ENCODE measurements at places on chromosomes 7 and 10. TPM values are rescaled to one million over a fixed set of nuclear protein-coding genes. Genes with fewer than 3 reads are reported as not detected.

DNA sequence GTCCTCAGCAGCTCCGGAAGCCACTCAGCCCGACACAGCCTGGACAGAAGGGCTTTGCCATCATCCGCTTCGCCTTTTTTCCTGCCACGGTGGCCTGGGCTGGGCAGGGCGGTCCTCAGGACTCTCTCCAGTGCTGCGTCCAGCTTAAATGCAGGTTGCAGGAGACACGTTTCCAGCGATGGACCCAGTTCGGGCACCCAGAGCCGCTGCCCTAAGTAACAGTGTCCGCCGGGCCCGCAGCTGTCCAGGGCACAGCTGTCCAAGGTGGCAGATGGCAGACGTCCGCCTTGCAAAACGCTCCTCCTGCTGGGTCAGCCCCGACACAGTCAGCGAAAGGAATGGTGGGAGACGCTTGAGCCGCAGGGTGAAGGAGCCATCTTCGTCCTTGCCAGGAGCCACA is 37.0 kb upstream of the FOXL3 start:
- DNase-seq = no peak

- DNase-seq = peak; percentile 48
Observed at GRCh38 chr7:27901028-27901760, 161.2 kb downstream of the TAX1BP1 start.

POLR2J2 gene
- 13.2 TPM for total RNA-seq

DYDC1 gene
- total RNA-seq = not detected

GRCh38 chr7:14000247-14000646 is 10.8 kb upstream of the ETV1 start:
- DNase-seq = no peak

GRCh38 chr10:59700709-59701108 is 8.9 kb downstream of the SLC16A9 start:
- no peak for DNase-seq

- DNase-seq = peak; percentile 16
Observed at GRCh38 chr7:131655866-131656265, 99.4 kb upstream of the PODXL start.

- no peak for DNase-seq
Observed at GRCh38 chr7:116171094-116171493, 39.2 kb upstream of the TES start.

GRCh38 chr10:24010436-24010970 is 198.4 kb upstream of the KIAA1217 start:
- DNase-seq = no peak

- DNase-seq = no peak
Observed at GRCh38 chr10:116840389-116841075, 8.8 kb upstream of the ENO4 start.

MBL2 gene
- not detected for total RNA-seq

DNA sequence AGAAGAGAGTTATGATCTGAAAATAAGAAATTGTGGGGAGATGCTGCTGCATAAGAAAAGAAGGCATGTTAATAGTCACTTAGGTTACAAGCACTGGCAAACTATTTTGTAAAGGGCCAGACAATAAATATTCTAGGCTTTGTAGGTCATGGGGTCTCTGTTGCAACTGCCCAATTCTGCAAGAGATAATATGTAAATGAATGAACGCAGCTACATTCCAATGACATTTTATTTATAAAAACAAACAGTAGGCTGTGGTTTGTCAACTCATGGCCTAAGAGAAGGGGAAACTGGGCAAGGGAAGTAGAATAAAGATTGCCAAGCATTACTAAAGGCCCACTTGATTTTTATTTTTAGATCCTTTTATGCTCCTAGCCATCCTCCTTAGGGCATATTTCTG is 133.1 kb downstream of the RAPGEF5 start:
- DNase-seq = no peak

DNA sequence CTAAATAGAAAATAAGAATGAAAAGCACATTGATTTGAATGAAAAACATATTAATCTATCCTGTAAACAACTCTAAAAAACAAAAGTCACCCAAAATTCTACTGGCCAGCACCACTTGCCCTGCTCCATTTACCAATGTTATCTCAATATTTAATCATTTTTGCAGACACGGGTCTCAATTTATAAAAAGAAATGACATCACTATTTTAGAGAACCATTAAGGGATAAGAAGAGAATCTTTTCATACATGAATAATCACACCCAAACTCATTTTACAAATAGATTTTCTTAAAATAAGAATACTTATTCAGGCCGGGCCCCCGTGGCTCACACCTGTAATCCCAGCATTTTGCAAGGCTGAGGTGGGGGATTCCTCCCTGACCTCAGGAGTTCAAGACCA is 3.9 kb downstream of the SAR1A start:
- DNase-seq = no peak

DNA sequence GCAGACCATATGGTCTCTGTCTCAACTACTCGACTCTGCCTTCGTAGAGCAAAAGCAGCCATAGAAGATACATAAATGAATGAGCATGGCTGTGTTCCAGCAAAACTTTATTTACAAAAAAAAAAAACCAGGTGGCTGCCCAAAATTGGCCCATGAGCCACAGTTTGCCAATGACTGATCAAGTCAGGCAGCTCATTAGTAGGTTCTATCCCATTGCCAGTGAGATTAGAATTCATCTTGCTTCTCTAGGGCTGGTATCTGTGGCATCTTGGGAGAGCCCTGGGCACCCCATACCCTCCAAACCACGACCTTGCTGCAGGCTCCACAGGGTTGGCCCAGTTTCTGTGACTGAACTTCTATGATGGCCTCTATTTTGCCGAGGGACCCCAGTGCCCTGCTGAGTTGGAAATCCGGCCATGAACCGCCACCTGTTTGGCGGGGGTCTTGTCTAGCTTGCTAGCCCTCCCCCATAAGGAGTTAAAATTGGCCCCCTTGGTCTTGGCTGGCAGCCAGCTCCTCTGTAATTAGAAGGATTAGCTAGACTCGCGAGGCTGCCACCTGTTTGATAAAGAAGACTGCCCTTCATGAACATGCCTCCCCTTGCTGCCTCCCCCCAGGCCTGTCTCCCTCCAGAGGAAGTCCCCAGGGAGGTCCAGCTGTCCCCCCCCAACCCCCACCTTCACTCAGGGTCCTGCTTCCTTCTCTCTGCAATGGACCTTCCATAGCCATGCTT is 83.9 kb downstream of the CHN2 start:
- DNase-seq = peak; percentile 91

- DNase-seq = no peak
Observed at GRCh38 chr7:5425507-5426225, 2.0 kb upstream of the TNRC18 start.

- DNase-seq = no peak
Observed at GRCh38 chr7:40644454-40645188, 509.8 kb downstream of the SUGCT start.

- DNase-seq = no peak
Observed at GRCh38 chr10:84407388-84408049, 79.1 kb downstream of the CCSER2 start.

OPN4 gene
- not detected for total RNA-seq

NUB1 gene
- 40.0 TPM for total RNA-seq

TMEM130 gene
- total RNA-seq = not detected

DNA sequence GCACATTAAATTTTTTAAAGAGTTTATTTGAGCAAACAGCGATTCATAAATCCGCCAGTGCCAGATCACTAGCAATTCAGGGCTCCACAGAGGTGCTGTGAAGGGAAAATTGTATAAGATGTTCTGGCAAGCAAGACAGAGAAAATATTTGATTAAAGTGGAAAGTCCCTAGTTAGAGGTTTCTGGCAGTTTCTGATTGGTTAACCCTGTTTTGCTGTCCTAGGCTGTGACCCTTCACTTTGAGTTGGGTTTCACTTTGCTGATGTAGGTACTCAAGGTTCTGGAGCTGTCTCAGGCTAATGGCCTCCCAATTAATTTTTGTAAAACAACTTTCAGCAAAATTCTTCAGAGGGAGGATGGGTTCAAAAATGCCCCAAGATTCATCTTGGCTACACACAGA is 79.4 kb upstream of the NXPH1 start:
- no peak for DNase-seq

DNA sequence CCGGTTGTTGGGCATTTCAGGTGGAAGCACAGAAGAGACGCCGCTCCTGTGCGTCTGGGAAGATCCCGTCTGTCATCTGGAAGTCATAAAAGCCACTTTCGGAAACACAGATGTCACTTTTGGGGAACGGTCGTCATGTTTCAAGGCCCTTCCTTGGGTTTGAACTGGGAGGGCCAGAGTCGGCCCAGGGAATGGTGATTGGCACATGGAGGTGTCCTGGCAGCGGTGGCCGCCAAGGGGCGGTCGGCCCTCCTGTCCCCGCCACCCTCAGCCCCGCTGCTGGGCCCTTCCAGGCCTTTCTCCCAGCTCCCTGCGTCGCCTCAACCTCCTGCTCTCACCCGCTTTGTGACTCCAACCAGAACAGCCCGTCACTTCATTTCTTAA is 115.2 kb upstream of the SFMBT2 start:
- DNase-seq = no peak

- no peak for DNase-seq
Observed at GRCh38 chr7:55065511-55066229, 46.9 kb downstream of the EGFR start.

OR6B1 gene
- not detected for total RNA-seq

MACROH2A2 gene
- total RNA-seq = not detected

CNTNAP2 gene
- not detected for total RNA-seq

DNA sequence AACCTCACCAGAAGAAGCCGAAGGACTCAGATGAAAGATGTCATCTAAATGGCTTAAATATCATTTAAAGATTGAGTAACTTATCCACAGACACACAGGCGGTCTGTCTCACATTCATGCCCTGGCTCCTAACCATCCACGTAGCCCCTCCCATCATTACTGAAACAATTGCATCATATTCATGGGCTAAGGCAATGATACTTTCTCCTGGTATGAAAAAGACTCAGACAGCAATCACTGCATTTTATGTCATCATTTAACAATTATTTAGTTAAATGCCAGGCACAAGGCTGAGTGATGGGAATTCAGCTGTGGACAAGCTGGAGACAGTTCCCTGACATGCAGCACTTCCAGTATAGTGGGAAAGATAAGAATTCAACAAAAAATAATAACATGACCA is 11.2 kb upstream of the TECTB start:
- DNase-seq = no peak

DNA sequence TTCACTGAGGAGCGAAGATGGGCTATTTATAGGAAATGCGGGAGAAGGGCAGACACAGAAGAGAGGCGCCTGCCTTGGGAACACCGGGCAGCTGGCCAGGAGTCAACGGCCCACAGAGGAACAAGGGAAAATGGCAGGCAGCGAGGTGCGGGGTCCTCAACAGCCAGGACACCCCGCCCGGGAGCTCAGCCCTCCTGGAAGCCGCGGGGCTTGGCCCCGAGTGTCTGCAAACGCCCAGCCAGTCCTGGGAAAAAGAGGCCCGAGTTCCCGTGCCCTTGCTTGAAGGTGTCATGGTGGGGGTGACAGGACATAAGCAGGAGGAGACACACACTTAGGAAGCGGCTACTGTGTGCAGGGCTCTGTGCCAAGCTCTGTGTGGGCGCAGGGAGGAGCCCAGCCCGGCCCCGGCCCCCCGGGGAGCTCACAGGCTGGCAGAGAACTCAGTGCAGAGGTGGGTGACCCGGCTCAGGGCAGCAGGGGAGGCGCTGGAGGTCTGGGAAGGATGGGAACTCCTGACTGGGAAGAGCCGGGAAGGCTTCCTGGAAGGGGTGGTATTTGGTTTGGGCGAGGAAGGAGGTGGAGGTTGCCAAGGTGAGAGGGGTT is 79.9 kb downstream of the ELFN1 start:
- DNase-seq = no peak

DNA sequence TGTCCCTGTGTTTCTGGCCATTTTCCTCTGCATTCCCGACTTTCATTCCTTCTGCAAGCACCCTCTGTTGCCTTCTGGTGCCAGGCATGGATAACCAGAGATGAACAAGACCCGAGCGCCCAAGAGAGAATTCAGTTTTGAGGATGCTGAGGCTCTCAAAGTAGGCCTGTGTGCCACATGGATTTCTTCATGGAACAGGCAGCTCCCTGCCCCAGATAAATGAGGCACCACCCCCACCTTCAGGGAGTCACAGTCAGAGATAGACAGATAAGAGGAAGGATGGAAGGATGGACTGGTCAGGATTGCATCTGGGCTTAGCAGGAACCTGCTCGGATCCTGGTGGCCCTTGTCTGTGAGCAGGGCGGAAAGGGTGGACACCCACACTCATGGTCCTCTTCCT is 49.4 kb downstream of the ADCYAP1R1 start:
- DNase-seq = no peak

DNA sequence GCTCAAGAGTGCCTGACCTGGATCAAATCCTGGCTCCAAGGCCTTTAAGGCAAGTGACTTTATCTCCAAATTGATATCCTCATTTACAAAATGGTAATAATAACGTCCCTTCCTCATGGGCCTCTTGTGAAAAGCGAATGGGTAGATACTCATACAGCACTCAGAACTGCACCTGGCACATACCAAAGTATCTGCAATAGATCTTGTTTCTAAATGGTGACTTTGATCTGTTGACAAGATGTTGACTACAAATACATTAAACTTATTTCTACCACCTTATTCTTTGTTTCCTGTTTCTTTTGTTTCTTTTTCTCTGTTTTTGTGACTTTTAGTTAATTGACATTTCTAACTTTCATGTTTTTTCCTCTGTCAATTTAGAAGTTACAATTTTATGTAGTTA is 53.0 kb downstream of the RNLS start:
- DNase-seq = no peak

DNA sequence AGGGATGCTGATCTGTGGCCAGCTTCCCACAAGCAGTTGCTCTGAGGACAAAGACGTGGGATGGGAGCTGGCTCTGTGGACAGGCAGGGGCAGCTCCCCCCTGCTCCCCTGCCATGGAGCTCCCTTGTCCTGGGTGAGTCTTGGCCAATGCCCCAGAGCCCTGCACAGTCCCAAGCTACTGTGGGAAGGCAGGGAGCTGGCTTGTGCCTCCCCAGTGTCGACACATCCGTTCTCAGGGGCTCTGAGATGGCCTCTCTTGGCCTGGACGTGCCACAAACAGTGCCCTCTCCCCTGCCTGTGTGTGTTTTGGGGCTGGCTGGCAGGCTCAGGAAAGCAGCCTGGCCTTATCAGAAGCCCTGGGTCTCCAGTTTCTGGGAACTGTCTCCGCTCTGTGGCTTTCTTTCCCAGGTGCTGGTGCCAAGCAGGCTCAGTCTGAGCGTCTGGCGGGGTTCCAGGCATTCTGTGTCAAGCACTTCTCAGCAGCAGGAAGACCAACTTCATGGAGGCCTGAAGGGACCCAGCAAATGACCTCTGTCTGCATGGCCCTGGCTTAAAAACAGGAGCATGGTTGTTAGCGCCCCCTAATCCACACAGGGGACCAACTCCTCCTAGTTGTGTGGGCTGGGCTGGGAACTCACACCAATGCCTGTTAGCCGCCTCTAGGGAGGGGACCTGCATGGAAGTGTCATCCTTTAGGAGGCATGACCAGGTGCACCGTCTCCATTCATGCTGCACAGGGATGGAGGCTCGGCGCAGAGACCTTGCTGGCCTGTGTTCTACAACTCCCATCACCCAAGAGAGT is 375.2 kb downstream of the RPS24 start:
- DNase-seq = no peak

ATRNL1 gene
- total RNA-seq = not detected
